ENCODE measurements at places on chromosomes 13 and 19. TPM values are rescaled to one million over a fixed set of nuclear protein-coding genes. Genes with fewer than 3 reads are reported as not detected.

- H3K4me1 ChIP-seq: peaks cover 15% of the 10 kb centered on the region
- H3K36me3 ChIP-seq: no peaks in the 10 kb centered on the region
- H3K4me3 ChIP-seq: no peak overlapping the region
- peaks cover 16% of the 10 kb centered on the region for H3K27me3 ChIP-seq
- H3K27ac ChIP-seq: no peak overlapping the region
Measured at GRCh38 chr13:112892426-112893206, 76.4 kb upstream of the MCF2L start.

GRCh38 chr19:3575260-3575741, 2.6 kb downstream of the HMG20B start:
- no peaks in the 10 kb centered on the region for H3K27me3 ChIP-seq
- H3K36me3 ChIP-seq: no peaks in the 10 kb centered on the region
- H3K27ac ChIP-seq: no peak overlapping the region
- H3K4me1 ChIP-seq: peaks cover 11% of the 10 kb centered on the region

- H3K36me3 ChIP-seq: no peaks in the 10 kb centered on the region
- H3K27me3 ChIP-seq: peaks cover 33% of the 10 kb centered on the region
- H3K4me3 ChIP-seq: no peak within 1 kb of the TSS
Measured at GRCh38 chr19:17794731-17795494, at the start of gene B3GNT3. Gene B3GNT3, plus strand, starts transcription at chr19:17795138. Its CDS starts 12,670 bp downstream, at chr19:17807808.

GRCh38 chr13:27080018-27080948, 91.3 kb downstream of the USP12 start:
- H3K4me1 ChIP-seq: no peaks in the 10 kb centered on the region
- no peak overlapping the region for H3K4me3 ChIP-seq
- H3K27me3 ChIP-seq: no peaks in the 10 kb centered on the region
- DNase-seq: no peak
- H3K36me3 ChIP-seq: no peaks in the 10 kb centered on the region

- no peak overlapping the region for H3K4me3 ChIP-seq
- H3K4me1 ChIP-seq: no peaks in the 10 kb centered on the region
- H3K27me3 ChIP-seq: peaks cover 22% of the 10 kb centered on the region
- no peak for DNase-seq
Measured at GRCh38 chr19:19215792-19216191, 4.0 kb downstream of the NCAN start.

- peaks cover 14% of the 10 kb centered on the region for H3K36me3 ChIP-seq
- H3K27ac ChIP-seq: peak within 1 kb of the TSS; percentile 91
- peaks cover 36% of the 10 kb centered on the region for H3K4me1 ChIP-seq
- peak within 1 kb of the TSS; percentile 56 for H3K4me3 ChIP-seq
- H3K27me3 ChIP-seq: no peaks in the 10 kb centered on the region
Measured at GRCh38 chr19:7515645-7516151, at the start of gene ZNF358. Gene ZNF358, plus strand, starts transcription at chr19:7516103. Its CDS starts 3,140 bp downstream, at chr19:7519243.

DNA sequence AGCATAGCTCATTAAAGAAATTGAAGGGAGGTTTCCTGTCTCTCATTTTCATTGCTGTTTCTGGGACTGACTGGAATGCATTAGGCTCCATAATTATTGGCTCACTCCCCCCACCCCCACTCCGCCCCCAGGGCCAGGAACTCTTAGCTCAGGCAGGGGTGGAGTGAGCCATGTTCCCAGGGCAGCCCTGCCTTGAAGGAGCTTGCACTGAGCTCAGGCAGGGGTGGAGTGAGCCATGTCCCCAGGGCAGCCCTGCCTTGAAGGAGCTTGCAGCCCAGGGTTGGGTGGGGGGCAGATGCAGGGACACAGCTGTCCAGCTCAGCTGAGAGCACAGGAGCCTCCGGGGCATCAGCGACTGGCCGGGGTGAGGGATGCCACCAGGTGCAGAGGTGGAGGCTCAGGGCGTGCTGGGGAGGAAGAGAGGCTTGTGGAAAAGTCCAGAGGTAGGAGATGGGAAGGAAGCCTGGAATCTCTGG, 39.1 kb upstream of the TFDP1 start:
- peaks cover 17% of the 10 kb centered on the region for H3K4me1 ChIP-seq
- no peaks in the 10 kb centered on the region for H3K27me3 ChIP-seq
- peaks cover 10% of the 10 kb centered on the region for H3K36me3 ChIP-seq
- no peak for DNase-seq
- peak overlapping the region; percentile 63 for H3K27ac ChIP-seq

DNA sequence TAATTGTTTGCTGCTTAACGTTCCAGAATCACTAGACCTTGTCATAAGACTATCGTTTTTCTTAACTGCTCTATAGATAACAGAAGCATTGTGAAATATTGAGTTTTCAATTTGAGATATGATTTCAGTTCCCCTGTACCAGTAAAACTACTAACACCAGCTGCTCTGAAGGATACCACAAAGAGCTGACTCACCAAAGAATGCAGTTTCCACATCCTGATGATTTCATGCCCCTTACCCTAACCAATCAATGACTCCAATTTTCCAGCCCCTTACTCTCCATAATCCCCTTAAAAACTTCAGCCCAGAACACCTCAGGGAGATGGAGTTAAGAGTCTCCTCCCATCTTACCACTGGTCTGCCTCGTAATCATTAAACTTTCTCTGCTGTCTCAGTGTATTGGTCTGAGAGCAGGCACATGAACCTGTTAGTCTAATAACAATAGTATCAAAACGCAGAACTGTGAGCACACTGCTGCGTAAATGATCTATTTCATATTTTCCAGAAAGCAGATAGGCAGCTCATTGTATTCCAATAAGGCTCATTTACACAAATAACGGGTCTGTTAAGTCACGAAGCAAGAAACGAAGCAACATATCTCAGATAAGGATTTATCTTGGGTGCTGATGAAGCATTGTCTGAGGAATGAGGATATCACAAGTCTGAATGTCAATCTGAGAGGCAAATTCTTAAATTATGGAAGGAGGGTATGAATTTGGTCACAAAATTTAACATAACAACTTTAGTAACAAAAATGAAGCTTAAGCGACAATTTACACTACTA, 14.1 kb upstream of the CCNA1 start:
- no peaks in the 10 kb centered on the region for H3K27me3 ChIP-seq
- H3K36me3 ChIP-seq: no peaks in the 10 kb centered on the region
- DNase-seq: no peak
- H3K4me3 ChIP-seq: no peak overlapping the region
- H3K27ac ChIP-seq: no peak overlapping the region
- H3K4me1 ChIP-seq: no peaks in the 10 kb centered on the region

The OR7C1 gene
- total RNA-seq: 1.9 TPM
